ENCODE measurements at places on chromosomes 16 and 17. TPM values are rescaled to one million over a fixed set of nuclear protein-coding genes. Genes with fewer than 3 reads are reported as not detected.

The DNAI2 gene
- not detected for polyA plus RNA-seq

The C16orf92 gene
- polyA plus RNA-seq: not detected

The KARS1 gene
- polyA plus RNA-seq: 148 TPM

The SOX9 gene
- polyA plus RNA-seq: 20.2 TPM

The SAT2 gene
- 43.1 TPM for polyA plus RNA-seq

The GINS2 gene
- polyA plus RNA-seq: 9.0 TPM

The PTX4 gene
- not detected for polyA plus RNA-seq

The ABCC11 gene
- 0.07 TPM for polyA plus RNA-seq

DNA sequence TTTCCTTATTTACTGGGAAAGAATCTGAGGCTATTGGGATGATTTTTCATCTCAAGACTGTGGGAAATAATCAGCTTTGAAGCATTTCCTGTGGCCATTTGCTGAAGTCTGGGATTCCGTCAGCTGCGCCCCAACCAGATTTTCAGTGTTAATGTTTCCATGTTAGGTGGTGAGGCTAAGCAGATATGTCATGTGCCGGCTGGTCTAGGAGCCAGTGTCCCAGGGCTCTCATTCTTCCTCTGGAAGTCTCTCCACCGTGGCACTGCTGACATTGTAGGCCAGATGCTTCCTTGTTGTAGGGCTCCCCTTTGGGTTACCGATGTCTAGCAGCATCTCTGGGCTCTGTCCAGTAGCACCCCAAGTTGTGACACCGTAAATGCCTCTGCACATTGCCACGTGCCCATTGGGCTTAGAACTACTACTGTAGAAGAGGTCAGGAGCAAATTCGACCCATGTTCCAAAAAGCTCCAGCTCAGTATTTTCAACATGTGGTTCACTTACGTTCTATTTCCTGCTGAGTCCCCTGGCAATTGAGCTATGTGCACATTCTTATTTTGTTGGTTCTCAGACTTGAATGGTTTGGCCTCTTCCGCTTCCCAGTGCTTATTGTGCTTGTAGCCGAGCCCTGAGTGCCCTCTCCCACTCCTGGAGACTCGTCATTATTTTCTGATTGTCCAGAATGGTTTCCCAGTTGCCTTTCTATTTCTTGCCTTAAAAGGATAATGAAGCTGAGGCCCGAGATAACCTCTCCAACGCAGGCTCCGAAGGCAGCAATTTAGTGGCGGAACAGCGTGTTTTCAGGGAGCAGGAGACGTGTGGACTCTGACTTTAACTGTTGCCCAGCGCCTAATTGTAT lies 82.2 kb downstream of the SPECC1 start:
- H3K36me3 ChIP-seq: no peaks in the 10 kb centered on the region
- DNase-seq: no peak
- no peak overlapping the region for H3K4me3 ChIP-seq
- no peaks in the 10 kb centered on the region for H3K27me3 ChIP-seq
- no peaks in the 10 kb centered on the region for H3K4me1 ChIP-seq
- H3K27ac ChIP-seq: no peak overlapping the region

- no peaks in the 10 kb centered on the region for H3K36me3 ChIP-seq
- H3K27ac ChIP-seq: no peak overlapping the region
- no peak overlapping the region for H3K4me3 ChIP-seq
- no peak for DNase-seq
- H3K4me1 ChIP-seq: no peaks in the 10 kb centered on the region
- H3K27me3 ChIP-seq: no peaks in the 10 kb centered on the region
These were observed 53.7 kb upstream of the RPL38 start for GRCh38 chr17:74149597-74150427.

GRCh38 chr16:9787717-9788116 lies 394.5 kb downstream of the GRIN2A start:
- no peak for DNase-seq
- H3K36me3 ChIP-seq: no peaks in the 10 kb centered on the region
- H3K4me3 ChIP-seq: no peak overlapping the region
- no peaks in the 10 kb centered on the region for H3K27me3 ChIP-seq
- H3K4me1 ChIP-seq: no peaks in the 10 kb centered on the region
- no peak overlapping the region for H3K27ac ChIP-seq

- H3K27me3 ChIP-seq: no peaks in the 10 kb centered on the region
- DNase-seq: no peak
- peaks cover 8% of the 10 kb centered on the region for H3K4me1 ChIP-seq
- H3K36me3 ChIP-seq: no peaks in the 10 kb centered on the region
- H3K27ac ChIP-seq: peak overlapping the region; percentile 65
- H3K4me3 ChIP-seq: no peak overlapping the region
These were observed 88.2 kb downstream of the NOG start for GRCh38 chr17:56681561-56682266.

DNA sequence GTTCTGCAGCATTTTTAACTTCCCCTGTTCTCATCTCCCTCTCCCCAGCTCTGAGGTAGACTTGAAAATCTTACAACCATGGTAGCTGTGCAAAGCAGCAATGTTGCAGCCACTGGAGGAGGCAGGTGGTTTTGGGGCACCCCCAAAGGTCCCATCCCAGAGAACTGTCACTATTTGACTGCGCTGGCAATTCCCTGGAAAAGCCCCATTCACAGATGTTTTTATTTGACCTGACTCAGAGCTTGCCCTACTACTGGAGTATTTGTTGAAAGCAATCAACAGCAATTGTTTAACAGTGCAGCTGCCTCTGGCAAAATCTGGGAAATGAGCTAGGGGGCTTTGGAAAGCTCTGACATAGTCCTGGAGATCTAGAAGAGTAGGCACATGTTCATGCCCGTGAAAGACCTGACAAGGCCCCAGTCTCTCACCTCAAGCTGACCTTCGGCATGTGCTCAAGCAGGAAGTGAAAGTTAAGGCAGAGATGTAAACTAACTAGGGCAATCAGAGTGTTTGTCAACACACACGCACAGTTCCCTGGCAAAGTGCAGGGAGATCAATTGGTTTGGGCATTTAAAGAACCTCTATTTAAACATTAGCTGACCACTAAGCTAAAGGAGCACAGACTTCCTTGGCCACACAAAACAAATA lies 19.7 kb upstream of the PIK3R5 start:
- peaks cover 5% of the 10 kb centered on the region for H3K27me3 ChIP-seq
- no peak for DNase-seq
- H3K36me3 ChIP-seq: no peaks in the 10 kb centered on the region
- no peaks in the 10 kb centered on the region for H3K4me1 ChIP-seq

DNA sequence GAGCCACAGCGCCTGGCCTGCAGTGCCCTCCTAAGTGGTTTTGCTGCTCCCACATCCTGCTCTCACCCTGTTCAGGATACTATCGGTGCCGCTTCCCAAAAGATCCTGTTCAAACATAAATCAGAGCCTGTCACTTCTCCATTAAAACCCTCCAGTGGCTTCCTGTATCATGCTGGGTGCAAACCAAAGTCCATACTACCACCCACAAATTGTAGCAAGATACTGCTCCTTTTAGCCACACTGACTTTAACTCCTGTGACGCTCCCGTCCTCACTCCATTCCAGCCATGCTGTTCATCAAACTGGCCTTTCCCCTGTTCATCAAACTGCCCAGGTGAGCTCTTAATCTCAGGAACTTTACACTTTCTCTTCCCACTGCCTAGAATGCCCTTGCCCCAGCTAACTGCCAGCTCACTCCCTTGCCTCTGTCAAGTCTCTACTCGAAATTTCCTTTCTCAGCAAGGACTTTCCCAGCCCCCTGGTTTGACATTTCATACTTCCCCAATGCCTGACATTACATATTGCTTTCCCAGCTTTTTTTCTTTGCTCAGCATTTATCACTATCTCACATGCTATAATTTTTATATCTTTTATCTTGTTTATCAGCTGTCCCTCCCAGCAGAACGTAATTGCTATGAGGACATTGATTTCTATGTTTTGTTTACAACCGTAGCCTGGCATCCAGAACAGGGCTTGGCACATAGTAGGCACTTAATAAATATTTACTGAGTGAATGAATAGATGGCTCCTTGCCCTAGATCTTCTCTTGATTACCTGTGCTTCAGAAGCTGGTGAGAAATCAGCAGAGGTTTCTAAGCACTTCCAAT lies 44.3 kb upstream of the SMURF2 start:
- H3K27ac ChIP-seq: peak overlapping the region; percentile 82
- peaks cover 32% of the 10 kb centered on the region for H3K4me1 ChIP-seq
- peak overlapping the region; percentile 6 for H3K4me3 ChIP-seq

GRCh38 chr16:71472931-71473330 lies 10.9 kb upstream of the ZNF23 start:
- DNase-seq: no peak
- no peak overlapping the region for H3K27ac ChIP-seq
- no peaks in the 10 kb centered on the region for H3K27me3 ChIP-seq
- H3K4me3 ChIP-seq: no peak overlapping the region
- peaks cover 20% of the 10 kb centered on the region for H3K36me3 ChIP-seq

GRCh38 chr17:67980456-67980855 lies 15.8 kb downstream of the C17orf58 start:
- H3K4me3 ChIP-seq: no peak overlapping the region
- H3K27ac ChIP-seq: no peak overlapping the region
- no peaks in the 10 kb centered on the region for H3K27me3 ChIP-seq
- DNase-seq: no peak

DNA sequence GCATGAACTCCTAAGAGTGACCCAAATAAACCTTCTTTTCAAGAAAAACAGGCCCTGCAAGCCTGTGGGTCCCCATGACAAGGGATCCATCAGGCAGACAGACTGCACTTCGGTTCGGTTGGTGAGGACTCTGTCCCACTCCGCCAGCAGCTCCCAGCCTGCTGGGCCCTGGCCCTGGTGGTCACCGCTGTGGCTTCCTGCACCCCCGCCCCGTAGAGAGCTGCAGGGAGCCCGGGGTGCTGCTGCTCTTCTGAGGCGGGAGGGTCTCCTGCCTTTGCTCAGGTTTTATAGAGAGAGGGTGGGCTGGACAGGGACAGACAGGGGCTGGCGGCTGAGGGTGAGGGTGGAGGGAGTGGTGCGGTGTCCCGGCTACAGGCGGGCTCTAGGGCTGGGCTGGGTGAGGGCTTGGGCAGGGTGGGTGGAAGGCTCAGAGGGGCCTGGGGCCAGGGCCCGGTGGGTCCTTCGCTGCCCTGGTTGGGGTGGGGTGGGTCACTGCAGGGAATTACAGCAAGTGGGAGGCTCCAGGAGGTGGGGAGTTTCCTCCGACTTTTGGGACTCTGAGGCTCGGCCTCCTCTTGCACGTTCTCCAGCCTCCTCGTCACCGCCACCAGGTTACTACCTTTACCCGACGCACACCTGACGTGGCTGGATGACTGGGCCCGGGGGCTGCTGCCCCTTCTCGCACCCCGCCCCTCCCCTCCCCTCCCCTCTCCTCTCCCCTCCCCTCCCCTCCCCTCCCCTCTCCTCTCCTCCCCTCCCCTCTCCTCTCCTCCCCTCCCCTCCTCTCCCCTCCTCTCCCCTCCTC lies 90.2 kb upstream of the CBX4 start:
- peaks cover 22% of the 10 kb centered on the region for H3K4me1 ChIP-seq
- no peaks in the 10 kb centered on the region for H3K27me3 ChIP-seq
- H3K4me3 ChIP-seq: no peak overlapping the region
- H3K36me3 ChIP-seq: no peaks in the 10 kb centered on the region
- no peak for DNase-seq
- no peak overlapping the region for H3K27ac ChIP-seq

- H3K4me3 ChIP-seq: no peak overlapping the region
- H3K27ac ChIP-seq: no peak overlapping the region
- H3K36me3 ChIP-seq: no peaks in the 10 kb centered on the region
- H3K27me3 ChIP-seq: peaks cover 27% of the 10 kb centered on the region
These were observed 6.5 kb upstream of the PRR29 start for GRCh38 chr17:63991611-63992010.

DNA sequence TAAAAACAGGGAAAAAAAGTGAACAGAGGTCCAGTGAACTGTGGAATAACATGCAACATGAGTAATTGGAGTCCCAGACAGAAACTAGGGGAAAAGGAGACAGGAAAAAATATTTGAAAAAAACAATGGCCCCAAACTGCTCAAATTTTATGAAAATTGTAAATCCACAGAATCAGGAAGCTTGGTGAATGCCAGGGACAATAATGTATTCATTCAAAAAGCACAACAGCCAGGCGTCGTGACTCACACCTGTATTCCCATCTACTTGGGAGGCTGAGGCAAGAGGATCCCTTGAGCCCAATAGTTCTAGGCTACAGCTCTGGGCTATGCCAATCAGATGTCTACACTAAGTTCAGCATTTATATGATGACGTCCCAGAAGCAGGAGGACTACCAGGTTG lies 23.7 kb downstream of the NCOR1 start:
- H3K4me3 ChIP-seq: no peak overlapping the region
- no peaks in the 10 kb centered on the region for H3K4me1 ChIP-seq

GRCh38 chr17:38436386-38436785 lies 8.1 kb downstream of the ARHGAP23 start:
- no peaks in the 10 kb centered on the region for H3K36me3 ChIP-seq

- peak; percentile 76 for DNase-seq
- no peaks in the 10 kb centered on the region for H3K36me3 ChIP-seq
- peak overlapping the region; percentile 100 for H3K27ac ChIP-seq
- no peak overlapping the region for H3K4me3 ChIP-seq
- H3K4me1 ChIP-seq: no peaks in the 10 kb centered on the region
- no peaks in the 10 kb centered on the region for H3K27me3 ChIP-seq
These were observed 404.9 kb upstream of the EEF2KMT start for GRCh38 chr16:5502467-5502869.

GRCh38 chr17:82970818-82971590 lies 108.4 kb upstream of the METRNL start:
- peaks cover 4% of the 10 kb centered on the region for H3K4me1 ChIP-seq
- no peaks in the 10 kb centered on the region for H3K36me3 ChIP-seq
- no peaks in the 10 kb centered on the region for H3K27me3 ChIP-seq
- no peak overlapping the region for H3K4me3 ChIP-seq
- H3K27ac ChIP-seq: no peak overlapping the region
- no peak for DNase-seq

Data from SK-N-SH (cell line).